ENCODE measurements at places on chromosomes 7 and 10.
A peak's percentile ranks its signal among the peaks of the same experiment; 100 is the strongest.

DNA sequence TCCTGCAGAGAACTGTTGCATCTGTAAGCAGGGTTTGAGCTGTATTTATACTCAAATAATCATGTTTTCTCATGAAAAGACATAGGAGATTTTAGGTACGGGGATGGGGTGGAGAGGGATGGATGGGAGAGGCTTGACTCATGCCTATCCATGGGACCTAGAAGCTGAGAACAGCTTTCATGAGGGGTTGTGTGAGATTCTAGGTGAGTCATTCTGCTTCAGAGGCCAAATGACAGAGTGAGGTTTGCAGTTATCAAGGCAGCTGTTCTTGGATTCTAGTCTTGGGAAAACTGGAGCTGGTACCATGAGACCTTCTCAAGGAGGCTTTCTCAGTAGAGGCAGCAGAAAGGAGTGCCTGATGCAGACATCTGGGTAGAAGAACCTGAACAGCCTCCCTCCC is 746.9 kb downstream of the TYW1 start:
- no peaks in the 10 kb centered on the region for H3K4me1 ChIP-seq
- DNase-seq = no peak
- H3K27ac ChIP-seq = no peak overlapping the region
- H3K36me3 ChIP-seq = peaks cover 2% of the 10 kb centered on the region
- H3K4me3 ChIP-seq = no peak overlapping the region
- H3K27me3 ChIP-seq = no peaks in the 10 kb centered on the region

GRCh38 chr10:75793848-75794247 is 362.4 kb downstream of the LRMDA start:
- peaks cover 11% of the 10 kb centered on the region for H3K4me1 ChIP-seq
- peaks cover 20% of the 10 kb centered on the region for H3K27me3 ChIP-seq
- H3K36me3 ChIP-seq = peaks cover 6% of the 10 kb centered on the region
- no peak overlapping the region for H3K4me3 ChIP-seq
- H3K27ac ChIP-seq = no peak overlapping the region

GRCh38 chr7:83267141-83267631 is 104.5 kb upstream of the PCLO start:
- H3K36me3 ChIP-seq = no peaks in the 10 kb centered on the region
- no peak overlapping the region for H3K4me3 ChIP-seq
- H3K4me1 ChIP-seq = no peaks in the 10 kb centered on the region
- peak overlapping the region; percentile 23 for H3K27ac ChIP-seq
- no peaks in the 10 kb centered on the region for H3K27me3 ChIP-seq

- no peaks in the 10 kb centered on the region for H3K27me3 ChIP-seq
- DNase-seq = no peak
- H3K4me3 ChIP-seq = no peak overlapping the region
- H3K27ac ChIP-seq = no peak overlapping the region
- H3K4me1 ChIP-seq = peaks cover 16% of the 10 kb centered on the region
Measured at GRCh38 chr7:143890558-143890957, 11.4 kb downstream of the TCAF1 start.

DNA sequence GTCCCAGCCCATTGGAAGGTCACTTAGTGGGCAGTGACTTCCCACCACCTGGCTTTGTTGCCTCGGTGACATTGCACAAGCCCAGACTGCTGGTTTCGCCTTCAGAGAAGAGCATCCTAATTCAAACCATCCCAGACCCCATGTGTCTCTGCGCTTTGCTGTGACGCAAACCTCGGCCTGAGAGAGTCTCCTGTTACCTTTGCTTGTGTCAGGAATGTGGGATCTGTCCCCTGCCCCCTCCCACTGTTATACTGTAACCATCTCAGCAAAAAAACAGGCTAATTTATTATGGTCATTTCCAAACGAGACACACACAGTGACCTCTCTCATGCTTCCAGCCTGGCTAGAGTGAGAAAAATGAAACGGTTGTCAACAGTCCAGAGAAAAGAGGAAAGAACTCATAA is 25.0 kb upstream of the AQP1 start:
- H3K27ac ChIP-seq = peak overlapping the region; percentile 67
- H3K27me3 ChIP-seq = no peaks in the 10 kb centered on the region
- H3K36me3 ChIP-seq = no peaks in the 10 kb centered on the region
- no peaks in the 10 kb centered on the region for H3K4me1 ChIP-seq
- no peak overlapping the region for H3K4me3 ChIP-seq

GRCh38 chr7:134396031-134396430 is 62.9 kb downstream of the AKR1B1 start:
- no peak overlapping the region for H3K4me3 ChIP-seq
- H3K27me3 ChIP-seq = peaks cover 4% of the 10 kb centered on the region
- no peak overlapping the region for H3K27ac ChIP-seq

DNA sequence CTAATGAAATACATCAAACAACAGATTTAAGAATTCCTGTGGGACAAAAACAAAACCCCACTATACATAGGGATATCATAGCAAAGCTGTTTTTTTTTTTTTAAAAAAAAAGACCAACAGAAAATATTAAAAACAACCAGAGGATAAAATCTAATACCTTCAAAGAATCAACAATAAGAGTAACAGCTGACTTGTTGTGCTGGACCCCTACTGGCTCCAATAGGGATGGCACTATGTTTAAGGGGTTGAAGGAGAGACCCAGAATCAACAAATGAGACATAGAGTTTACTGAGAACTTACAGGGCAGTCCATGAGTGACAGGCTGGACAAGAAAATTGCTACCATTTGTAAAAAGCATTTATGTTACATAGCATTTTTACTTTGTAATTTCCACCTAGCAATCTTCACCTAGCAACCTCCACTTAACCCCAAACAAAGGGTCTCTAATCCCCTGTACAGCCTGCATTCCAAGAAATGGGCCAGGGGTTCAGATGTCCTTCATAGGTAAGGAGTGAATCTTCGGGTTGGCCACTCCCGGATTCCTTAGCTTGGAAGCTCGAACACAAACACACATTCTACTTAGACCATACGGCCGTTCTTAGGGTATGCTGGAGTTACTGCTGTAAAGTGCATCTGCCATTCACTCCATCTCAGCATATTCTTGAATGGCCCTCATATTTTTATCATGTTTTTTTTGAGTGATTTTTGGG is 25.8 kb downstream of the ASZ1 start:
- DNase-seq = no peak
- no peaks in the 10 kb centered on the region for H3K4me1 ChIP-seq
- no peaks in the 10 kb centered on the region for H3K36me3 ChIP-seq

DNA sequence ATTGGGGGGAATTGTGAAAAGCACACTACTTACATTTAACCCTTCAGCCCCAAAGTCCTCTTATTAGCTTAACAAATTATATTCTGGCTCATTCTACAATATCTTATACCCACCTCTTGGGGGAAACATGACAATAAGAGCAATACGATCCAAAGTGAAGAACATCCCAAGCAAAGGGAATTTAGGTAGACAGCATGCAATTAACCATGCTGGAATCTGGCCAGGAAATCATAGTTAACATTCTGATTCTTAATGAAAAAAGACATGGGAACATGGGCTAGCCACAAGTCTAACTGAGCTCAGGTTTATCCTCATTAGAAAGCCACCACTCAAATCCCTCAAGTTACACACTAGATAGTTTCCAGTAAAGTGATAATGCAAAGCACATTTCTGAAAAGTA is 241.9 kb upstream of the SLC26A5 start:
- no peak overlapping the region for H3K4me3 ChIP-seq
- H3K36me3 ChIP-seq = no peaks in the 10 kb centered on the region
- H3K27me3 ChIP-seq = peaks cover 25% of the 10 kb centered on the region
- no peak overlapping the region for H3K27ac ChIP-seq
- no peak for DNase-seq

- peaks cover 27% of the 10 kb centered on the region for H3K4me1 ChIP-seq
- no peak overlapping the region for H3K27ac ChIP-seq
- no peak overlapping the region for H3K4me3 ChIP-seq
- H3K36me3 ChIP-seq = no peaks in the 10 kb centered on the region
- no peaks in the 10 kb centered on the region for H3K27me3 ChIP-seq
- no peak for DNase-seq
Measured at GRCh38 chr7:150952331-150953050, 25.6 kb downstream of the KCNH2 start.

DNA sequence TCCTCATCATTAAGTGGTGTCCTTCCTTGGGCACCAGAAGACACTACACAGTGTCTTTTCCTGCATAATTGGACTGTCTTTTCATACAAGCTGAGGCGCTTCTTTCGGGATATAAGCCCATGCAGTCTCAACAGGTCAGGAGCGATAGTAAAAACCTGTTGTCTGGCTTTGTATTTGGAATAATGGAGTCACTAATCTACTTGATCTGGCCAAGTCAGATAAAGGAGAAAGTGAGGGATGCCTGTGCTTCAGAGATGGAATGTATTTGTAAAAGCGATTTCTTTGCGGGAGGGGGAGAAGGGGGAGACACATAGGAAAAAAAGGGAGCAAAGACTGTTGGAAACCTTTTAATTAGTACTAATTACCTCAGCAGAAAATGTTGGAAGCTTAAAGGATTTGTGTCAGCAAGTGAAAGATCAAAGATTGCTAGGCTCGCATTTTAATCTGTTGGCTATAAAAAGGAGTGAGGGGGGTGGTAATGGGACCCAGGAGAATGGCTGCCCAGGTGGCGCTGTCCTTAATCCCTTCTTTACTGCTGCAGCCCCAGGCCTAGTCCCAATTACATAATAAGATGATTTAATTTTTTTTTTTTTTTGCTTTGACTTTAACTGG is 581.4 kb downstream of the LRMDA start:
- no peak overlapping the region for H3K27ac ChIP-seq
- H3K4me1 ChIP-seq = peaks cover 37% of the 10 kb centered on the region
- no peak overlapping the region for H3K4me3 ChIP-seq
- no peak for DNase-seq
- no peaks in the 10 kb centered on the region for H3K27me3 ChIP-seq

- no peaks in the 10 kb centered on the region for H3K36me3 ChIP-seq
- H3K27ac ChIP-seq = no peak overlapping the region
- no peak for DNase-seq
- peaks cover 16% of the 10 kb centered on the region for H3K4me1 ChIP-seq
- H3K27me3 ChIP-seq = no peaks in the 10 kb centered on the region
- no peak overlapping the region for H3K4me3 ChIP-seq
Measured at GRCh38 chr10:27713941-27714340, 31.7 kb downstream of the MKX start.

DNA sequence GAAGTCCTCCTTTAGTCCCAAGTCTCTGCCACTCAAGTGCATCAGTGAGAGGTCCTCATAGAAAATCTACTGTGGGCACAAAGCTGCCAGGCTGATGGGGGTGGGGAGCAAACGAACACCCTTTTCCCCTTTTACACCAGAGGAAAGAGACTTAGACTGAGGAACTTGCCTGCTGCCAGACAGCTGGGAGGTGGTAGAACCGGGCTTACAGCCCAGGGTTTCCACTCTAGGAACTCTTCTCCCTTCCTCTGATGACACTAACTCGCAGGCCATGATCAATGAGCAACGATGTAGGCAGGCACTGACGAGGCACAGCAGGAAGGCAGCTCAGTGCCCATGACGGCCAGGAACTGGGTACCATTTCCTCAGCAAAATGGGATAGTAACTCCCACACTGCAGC is 11.0 kb upstream of the SH2D4B start:
- no peaks in the 10 kb centered on the region for H3K4me1 ChIP-seq
- DNase-seq = no peak
- H3K27me3 ChIP-seq = no peaks in the 10 kb centered on the region
- no peak overlapping the region for H3K4me3 ChIP-seq
- no peaks in the 10 kb centered on the region for H3K36me3 ChIP-seq

GRCh38 chr7:26144184-26145080 is 7.6 kb upstream of the NFE2L3 start:
- no peak for DNase-seq
- H3K36me3 ChIP-seq = no peaks in the 10 kb centered on the region
- H3K4me3 ChIP-seq = no peak overlapping the region
- H3K27me3 ChIP-seq = no peaks in the 10 kb centered on the region
- no peak overlapping the region for H3K27ac ChIP-seq

- no peak overlapping the region for H3K4me3 ChIP-seq
- no peak overlapping the region for H3K27ac ChIP-seq
- no peaks in the 10 kb centered on the region for H3K4me1 ChIP-seq
- H3K36me3 ChIP-seq = no peaks in the 10 kb centered on the region
Measured at GRCh38 chr7:108634036-108634435, 64.4 kb downstream of the DNAJB9 start.

DNA sequence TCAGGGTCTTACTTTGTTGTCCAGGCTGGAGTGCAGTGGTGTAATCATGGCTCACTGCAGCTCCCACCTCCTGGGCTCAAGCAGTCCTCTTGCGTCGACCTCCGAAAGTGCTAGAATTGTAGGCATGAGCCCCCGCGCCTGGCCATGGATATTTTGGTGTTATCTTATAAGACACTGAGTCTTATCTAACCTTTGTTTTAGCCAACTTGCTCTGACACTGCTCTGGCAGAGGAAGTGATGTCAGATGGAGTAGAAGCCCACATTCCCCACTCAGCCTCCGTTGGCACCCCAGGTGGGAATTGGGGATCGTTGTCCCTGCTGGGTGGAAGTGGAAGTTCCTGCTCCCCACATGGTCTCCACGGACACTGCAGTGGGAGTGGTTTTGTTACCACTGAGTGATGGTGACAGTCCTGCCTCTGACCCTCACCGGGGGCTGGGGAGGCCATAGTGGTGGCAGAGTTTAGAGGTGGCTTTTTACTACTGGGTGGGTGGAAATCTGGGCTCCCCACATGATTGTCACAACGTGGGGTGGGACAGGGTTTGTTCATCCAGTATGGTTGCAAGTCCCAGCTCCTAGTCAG is 98.9 kb downstream of the ANKRD61 start:
- no peak for DNase-seq
- peak overlapping the region; percentile 43 for H3K27ac ChIP-seq
- H3K36me3 ChIP-seq = peaks cover 48% of the 10 kb centered on the region
- H3K27me3 ChIP-seq = no peaks in the 10 kb centered on the region
- H3K4me1 ChIP-seq = no peaks in the 10 kb centered on the region

- no peaks in the 10 kb centered on the region for H3K36me3 ChIP-seq
- H3K4me3 ChIP-seq = no peak overlapping the region
- DNase-seq = no peak
- H3K27me3 ChIP-seq = no peaks in the 10 kb centered on the region
Measured at GRCh38 chr7:14339861-14340260, 350.4 kb upstream of the ETV1 start.

DNA sequence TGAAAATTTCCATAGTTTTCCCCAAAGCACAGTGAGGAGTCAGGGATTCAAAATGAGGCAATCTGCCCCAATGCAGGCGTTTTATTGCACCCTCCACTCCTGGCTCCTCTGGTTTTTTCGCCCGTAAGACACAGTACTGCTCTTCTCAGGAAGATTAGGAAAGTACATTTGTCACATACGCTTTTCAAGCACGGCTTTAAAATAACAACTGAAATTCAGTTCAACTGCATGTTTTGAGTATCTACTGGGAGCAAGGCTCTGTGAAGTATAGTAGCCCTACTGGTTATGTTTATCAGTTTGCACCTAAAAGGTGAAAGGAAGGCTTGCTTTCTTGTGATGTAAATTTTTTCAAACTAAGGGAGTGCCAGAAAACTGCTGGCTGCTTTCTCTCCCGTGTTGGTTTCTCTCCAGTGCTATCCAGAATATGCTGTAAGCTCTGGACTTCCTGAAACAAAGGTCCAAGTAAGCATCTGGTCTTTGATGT is 1.9 kb upstream of the SGMS1 start:
- peak overlapping the region; percentile 99 for H3K4me3 ChIP-seq
- H3K4me1 ChIP-seq = peaks cover 23% of the 10 kb centered on the region
- peaks cover 2% of the 10 kb centered on the region for H3K27me3 ChIP-seq
- peaks cover 4% of the 10 kb centered on the region for H3K36me3 ChIP-seq
- peak overlapping the region; percentile 98 for H3K27ac ChIP-seq

All from neural crest cell (in vitro differentiated cells).